ENCODE measurements at places on chromosomes 7 and 10.

- DNase-seq: no peak
Measured at GRCh38 chr7:40186586-40186985, 51.8 kb downstream of the SUGCT start.

DNA sequence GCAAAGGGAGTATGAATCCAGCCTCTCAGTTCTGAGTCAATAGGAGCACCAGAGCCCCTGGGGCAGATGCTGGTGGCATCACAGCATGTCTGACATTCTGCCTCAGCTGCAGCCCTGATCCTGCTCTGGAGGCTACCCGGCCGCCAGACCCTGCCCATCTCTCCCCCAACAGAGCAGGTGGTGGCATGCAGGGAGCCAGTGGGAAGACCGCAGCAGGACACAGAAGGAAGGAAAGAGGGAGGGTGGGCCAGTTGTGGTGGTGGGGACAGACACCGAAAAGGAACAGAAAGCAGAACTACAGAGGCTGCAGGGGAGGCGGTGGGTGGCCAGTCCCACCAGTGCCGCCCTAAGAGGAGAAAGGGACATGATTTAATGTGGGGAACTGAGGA is 35.3 kb downstream of the BLNK start:
- no peak for DNase-seq

- DNase-seq: no peak
Measured at GRCh38 chr10:4851846-4852245, 25.8 kb downstream of the AKR1E2 start.

- DNase-seq: no peak
Measured at GRCh38 chr10:130191380-130191779, 55.2 kb downstream of the GLRX3 start.

GRCh38 chr7:117841611-117842010 is 31.6 kb downstream of the CTTNBP2 start:
- no peak for DNase-seq

- no peak for DNase-seq
Measured at GRCh38 chr7:156781972-156782371, 111.0 kb downstream of the LMBR1 start.

DNA sequence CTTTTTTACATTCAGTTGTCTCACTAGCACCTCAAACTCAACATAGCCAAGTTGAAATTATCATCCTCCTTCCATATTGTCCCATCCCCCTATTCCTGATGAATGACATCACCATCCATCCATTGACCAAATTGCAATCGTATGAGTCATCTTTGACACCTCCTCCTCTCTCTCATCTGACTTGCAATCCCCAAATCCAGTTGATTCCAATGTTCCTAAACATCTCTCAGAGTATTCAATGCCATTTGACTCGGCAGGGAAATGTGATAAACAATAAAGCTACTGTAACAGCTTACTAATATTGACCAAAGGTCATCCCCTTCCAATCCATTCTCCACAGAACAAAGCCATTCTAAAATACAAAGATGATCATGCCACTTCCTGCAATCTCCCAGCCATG is 1047.8 kb downstream of the NRG3 start:
- DNase-seq: no peak

- DNase-seq: no peak
Measured at GRCh38 chr10:93509816-93510215, 13.4 kb downstream of the CEP55 start.

DNA sequence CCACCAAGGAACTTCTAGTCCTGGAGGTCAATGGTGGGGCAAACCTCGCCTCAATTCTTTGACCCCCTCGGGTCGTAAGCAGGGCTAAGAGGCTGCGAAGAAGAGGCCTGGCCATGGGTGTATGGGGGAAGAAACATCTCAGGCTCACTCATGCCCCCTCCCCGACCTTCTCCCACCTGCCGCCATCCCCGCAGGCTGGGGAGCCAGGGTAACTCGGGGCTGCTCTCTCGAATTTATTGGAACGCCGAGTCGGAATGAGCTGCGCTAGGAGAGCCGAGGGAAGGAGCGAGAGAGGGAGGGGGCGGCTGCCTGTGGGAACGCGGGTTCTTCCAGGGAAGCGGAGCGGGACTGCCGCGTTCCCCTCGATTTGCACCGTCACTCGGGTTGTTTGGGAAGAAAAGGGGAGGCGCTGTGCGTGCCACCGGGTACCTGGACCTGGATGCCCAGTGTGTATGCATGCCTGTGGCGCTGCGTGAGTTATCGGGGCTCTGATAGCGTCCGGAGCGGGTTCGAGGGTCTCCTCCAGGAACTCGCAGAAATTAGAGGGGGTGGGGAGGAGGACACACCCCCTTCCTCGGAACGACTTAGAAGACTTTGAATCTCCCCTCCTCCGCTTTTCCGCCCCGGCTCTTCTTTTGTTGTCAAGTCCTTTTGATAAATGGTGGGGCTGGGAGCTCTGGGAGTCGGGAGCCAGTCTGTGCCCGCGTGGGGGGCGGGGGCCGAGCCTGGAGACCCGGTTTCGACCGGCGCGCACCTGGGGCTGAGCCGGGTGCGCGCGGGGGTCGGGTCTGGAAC is 1.8 kb upstream of the ZNF503 start:
- DNase-seq: peak; percentile 83

- DNase-seq: no peak
Measured at GRCh38 chr10:13298748-13299436, 972 bp downstream of the PHYH start.

GRCh38 chr10:31146491-31147209 is 115.0 kb upstream of the ZNF438 start:
- DNase-seq: no peak

GRCh38 chr10:62136931-62137330 is 131.7 kb downstream of the RTKN2 start:
- no peak for DNase-seq

- DNase-seq: no peak
Measured at GRCh38 chr10:28637346-28637745, 40.0 kb upstream of the BAMBI start.

DNA sequence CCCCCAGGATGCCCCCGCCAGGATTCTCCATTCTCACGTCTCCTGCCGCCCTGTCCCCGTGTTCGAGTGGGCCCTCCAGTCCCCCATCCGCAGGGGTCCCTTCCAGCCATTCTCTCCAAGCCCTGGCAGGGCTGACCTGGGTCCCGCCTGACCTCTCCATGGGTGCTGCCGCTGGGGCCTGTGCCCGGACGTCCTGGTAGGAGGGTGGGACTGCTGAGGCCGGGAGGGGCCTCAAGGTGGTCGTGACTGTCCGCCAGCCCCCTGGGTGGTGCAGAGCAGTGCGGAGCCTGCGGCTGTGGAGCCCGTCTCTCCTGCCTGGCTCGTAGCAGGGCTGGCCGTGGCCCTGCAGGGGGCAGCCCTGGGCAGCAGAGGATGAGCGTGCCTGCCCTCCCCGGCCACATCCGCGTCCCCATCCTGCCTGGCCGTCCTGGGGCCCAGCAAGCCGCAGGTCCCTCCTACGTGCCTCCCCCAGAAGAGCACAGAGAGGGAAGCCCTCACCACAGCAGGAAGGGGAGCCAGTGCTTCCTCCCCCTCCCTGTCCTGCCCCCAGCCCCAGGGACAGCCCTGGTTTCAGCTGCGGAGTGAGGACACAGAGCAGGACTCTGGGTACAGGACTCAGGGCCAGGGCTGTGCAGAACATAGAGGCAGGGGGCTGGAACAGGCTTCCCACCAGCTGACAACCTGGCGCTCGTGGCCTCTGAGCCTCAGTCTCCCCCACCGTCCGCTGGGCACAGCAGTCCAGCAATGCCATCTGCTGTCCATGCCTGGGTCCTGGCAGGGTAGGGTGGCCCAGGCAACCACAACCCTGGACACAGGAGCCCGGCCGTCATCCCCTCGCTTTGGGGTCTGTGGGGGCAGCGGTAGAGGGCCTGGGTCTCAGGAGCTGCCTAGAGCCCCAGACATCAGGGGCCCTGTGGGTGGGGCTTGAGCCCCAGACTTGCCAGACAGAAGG is 1.5 kb upstream of the GRIFIN start:
- DNase-seq: peak; percentile 75

GRCh38 chr7:37633048-37633447 is 50.5 kb upstream of the GPR141 start:
- no peak for DNase-seq

DNA sequence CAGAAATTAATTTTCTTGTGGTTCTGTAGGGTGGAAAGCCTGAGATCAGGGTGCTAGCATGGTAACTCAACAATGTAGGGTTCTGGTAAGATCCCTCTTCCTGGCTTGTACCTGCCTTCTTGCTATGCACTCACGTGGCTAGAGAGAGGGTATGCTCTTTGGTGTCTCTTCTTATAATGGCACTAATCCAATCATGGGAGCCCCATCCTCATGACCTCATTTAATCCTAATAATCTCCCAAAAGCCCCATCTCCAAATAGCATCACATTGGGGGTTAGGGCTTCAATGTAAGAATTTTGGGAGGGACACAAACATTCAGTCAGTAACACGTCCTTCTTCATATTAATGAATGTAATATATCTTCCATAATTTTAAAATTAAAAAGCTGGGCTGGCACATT is 39.6 kb upstream of the FAM133B start:
- no peak for DNase-seq

- no peak for DNase-seq
Measured at GRCh38 chr7:157425761-157426160, 89.0 kb downstream of the DNAJB6 start.

GRCh38 chr7:142607351-142607750 is 141.9 kb upstream of the PRSS1 start:
- no peak for DNase-seq

GRCh38 chr10:107733328-107734130 is 569.0 kb upstream of the SORCS1 start:
- no peak for DNase-seq

DNA sequence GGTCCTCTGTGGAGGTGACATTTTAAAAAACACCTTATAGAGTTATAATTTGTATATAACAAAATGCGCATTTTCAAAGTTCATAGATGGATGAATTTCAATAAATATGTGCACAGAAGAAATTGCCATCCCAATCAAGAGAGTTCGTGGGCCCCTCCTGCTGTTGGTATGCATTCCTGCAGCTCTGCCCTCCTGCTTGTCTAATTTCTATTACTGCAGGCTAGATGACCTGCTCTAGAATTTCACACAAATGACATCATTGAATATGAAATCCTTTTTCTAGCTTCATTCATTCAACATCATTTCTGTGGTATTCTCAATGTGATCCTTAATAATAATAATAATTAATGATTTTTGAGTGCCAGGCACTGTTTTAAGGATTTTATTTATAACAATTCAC is 348.2 kb downstream of the SDK1 start:
- DNase-seq: no peak
